ENCODE measurements at places on chromosomes 6 and 20.

DNA sequence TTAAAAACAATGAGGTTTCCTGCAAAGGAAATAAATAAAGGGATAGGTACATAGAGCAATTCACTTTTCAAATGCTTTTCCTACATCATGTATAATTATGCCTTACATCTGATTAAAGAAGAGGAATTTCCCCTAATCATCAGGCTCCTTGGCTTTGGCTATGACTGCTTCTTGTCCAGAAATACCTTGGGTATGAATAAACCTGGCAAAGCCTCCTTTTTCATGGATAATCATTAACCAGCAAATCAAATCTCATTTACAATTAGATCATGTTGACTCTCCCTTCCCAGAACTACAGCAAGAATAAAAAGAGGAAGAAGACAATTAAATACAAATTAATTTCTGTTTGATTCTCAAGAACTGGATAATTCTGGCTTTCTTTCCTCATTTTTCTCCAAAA lies 58.0 kb upstream of the CD2AP start:
- no peak for DNase-seq

DNA sequence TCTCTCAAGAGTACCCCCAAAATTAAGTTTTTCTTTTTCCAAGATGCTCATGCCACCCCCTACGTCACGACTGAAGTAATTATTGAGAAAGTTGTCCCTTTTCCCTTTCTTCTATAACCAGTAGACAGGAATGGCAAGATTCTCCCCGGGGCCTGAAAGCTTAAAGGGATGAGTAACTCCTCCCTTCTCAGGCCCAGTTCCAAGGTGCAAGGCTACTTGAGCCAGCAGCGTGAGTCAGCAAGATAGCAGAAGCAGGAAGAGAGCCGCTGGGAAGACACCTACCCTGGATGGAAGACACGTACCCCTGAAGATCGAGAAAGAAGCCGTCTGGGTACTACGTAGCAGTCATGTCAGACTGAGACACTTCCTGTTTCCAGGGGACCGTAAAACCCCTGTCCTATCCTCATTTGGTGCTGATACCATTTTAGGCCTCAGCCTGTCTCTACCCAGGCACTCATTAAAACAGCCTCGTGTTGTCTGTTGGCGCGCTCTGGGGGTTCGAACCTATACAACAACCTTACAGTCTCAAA lies 241.0 kb downstream of the ADGRG6 start:
- DNase-seq, result no peak

DNA sequence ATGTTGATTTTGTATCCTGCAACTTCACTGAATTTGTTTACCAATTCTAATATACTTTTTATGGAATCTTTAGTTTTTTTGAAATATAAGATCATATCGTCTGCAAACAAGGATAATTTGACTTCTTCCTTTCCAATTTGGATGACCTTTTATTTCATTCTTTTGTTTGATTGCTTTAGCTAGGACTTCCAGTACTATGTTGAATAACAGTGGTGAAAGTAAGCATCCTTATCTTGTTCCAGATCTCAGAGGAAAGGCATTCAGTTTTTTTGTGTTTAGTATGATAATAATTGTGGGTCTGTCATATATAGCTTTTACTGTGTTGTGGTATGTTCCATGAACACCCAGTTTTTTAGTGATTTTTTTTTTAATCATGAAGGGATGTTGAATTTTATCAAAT lies 75.7 kb downstream of the GCLC start:
- no peak for DNase-seq

GRCh38 chr6:54617730-54618129 lies 228.8 kb upstream of the FAM83B start:
- DNase-seq, result no peak

- no peak for DNase-seq
These were observed 49.6 kb downstream of the MOCS1 start for GRCh38 chr6:39884696-39885095.

DNA sequence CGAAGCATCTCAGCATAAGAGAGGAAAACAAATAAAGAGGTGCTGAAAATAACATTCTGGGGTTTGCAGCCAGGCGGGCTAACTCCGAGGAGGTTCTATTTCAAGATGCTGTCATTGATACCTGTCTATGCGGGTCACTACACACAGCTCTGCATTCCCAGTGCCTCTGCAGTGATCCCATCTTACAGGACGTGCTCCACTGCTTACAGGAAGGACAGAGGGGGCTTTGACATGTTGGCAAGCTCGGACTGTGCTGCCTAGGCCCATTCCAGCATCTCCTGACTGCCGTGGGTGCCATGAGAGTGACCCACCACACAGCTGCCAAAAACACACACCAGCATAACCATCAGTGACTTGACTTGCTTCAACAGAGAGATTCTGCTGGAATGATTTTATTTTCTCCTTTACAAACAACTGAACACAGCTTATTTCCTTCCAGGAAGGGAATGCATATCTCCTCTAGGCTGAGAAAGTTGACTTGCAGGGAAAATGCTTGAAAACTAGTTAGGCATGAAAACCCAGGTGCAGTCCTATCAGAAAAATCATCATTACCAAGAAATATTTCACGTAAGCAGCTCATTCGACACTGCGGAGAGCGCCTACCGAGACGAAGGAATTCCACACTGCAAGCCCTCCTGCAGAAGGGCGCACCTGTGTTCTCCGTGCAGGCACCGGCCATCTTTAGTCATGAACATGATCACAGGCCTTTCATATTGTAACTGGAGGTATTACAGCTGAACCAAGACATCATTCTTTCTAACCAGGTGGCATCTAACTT lies 62.5 kb downstream of the RAMACL start:
- no peak for DNase-seq

GRCh38 chr6:86848986-86849385 lies 88.3 kb upstream of the HTR1E start:
- DNase-seq, result no peak

- DNase-seq, result no peak
These were observed 131.0 kb upstream of the PHACTR1 start for GRCh38 chr6:12585497-12585958.

DNA sequence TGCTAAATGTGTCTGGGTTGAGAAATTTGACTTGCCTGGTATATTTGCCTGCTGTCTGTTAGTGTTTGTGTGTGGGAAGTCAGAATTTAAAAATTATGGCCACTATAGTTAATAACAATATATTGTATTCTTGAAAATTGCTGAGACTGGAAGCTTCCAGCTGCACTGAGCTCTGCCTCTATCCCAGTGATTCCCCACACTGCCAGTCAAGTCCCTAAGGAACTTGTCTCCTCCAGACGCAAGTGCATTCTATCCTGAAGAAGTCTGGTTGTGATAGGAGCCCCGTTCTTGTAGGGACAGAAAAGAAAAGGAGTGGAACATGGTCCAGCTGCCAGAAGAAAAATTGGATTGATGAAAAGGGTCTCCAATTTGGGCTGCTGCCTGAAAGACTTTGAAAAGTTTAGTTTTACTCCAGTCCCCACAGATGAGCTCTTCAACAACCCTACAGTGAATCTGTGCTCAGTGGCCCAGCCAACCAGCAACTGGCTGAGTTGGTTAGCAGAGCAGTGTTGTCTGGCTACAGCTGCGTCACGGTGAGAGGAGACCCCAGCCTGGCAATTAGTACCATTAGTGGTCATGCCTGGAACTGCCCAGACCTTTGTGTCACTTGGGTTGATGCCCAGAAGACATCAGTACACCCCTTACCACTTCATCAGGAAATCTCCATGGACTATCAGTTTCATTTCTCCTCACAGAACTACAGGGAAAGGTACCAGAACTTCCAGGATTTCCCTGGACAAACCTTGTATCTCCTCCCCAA lies 183.1 kb upstream of the MCHR2 start:
- no peak for DNase-seq

GRCh38 chr6:30883685-30884520 lies at the start of gene DDR1:
TSS of gene DDR1 (plus strand) at chr6:30884519. CDS start at chr6:30888730, 4,211 bp downstream.
- no peak for DNase-seq

DNA sequence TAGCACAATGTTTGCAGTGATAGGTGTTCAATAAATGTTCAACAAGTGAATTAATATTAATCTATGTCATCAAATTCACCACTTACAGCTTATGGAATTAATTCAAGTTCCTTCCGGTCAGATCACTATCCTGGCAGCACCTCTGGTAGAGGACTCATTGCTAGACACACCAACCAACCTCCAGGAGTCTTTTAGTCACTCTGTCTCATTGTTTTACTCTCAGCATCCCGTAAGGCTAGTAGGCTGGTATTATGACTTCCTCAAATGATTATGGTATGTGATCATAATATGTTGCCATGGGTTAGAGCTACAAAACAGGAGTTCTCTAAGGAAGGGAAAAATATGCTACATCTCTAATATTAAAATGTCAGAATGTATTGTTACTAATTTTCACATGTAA lies 21.7 kb upstream of the MMS22L start:
- no peak for DNase-seq

- no peak for DNase-seq
These were observed 741 bp downstream of the PTPN1 start for GRCh38 chr20:50510706-50511542.

GRCh38 chr20:47665221-47665991 lies 119.9 kb downstream of the SULF2 start:
- no peak for DNase-seq

GRCh38 chr20:62387219-62387913 lies 463 bp downstream of the RPS21 start:
- no peak for DNase-seq

- no peak for DNase-seq
These were observed 36.5 kb upstream of the KIF13A start for GRCh38 chr6:18023891-18024290.

DNA sequence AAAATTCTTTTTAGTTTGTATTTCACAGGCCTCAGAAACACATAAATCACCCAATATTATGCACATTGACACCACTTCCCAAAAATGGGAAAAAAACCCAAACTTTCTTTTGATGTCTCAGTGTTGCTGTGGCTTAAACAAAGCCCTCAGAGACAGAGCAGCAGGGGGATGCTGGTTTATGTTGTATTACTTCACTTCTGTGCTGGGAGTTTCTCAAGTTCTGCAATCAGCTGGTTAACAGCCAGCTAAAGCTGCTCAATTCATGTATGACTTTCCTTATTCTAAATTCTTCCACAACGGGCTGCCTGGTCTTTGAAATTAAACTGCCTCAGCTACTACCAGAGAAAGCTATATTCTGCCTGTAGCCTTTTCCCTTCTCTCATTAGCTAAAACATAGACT lies 5.6 kb downstream of the FILIP1 start:
- no peak for DNase-seq

- no peak for DNase-seq
These were observed 28.7 kb downstream of the SDCBP2 start for GRCh38 chr20:1300083-1300840.

GRCh38 chr20:6703047-6703446 lies 64.4 kb upstream of the BMP2 start:
- no peak for DNase-seq

GRCh38 chr6:156437121-156437879 lies 339.9 kb upstream of the ARID1B start:
- no peak for DNase-seq
